Epithelial cell of proximal tubule (primary cell): ENCODE measurements at places on chromosomes 5 and 9. TPM values are rescaled to one million over a fixed set of nuclear protein-coding genes. Genes with fewer than 3 reads are reported as not detected.

Gene GPR150
- 0.58 TPM in 1 of 2 replicates, not detected in the other for total RNA-seq

Gene IL7R
- 0.12 and 1.6 TPM in 2 replicates for total RNA-seq

Gene SYK
- 15.7 and 16.9 TPM in 2 replicates for total RNA-seq

Gene CARTPT
- total RNA-seq, result not detected in 2 replicates

Gene NTRK2
- 0.14 and 0.46 TPM in 2 replicates for total RNA-seq
